NCI-H524 treated with DMSO at 0.1 percent for 48 hours (cell line): ENCODE measurements at places on chromosomes 6 and 20.

- no peak for DNase-seq
These were observed 69.2 kb downstream of the PTPRA start for GRCh38 chr20:2942439-2942838.

DNA sequence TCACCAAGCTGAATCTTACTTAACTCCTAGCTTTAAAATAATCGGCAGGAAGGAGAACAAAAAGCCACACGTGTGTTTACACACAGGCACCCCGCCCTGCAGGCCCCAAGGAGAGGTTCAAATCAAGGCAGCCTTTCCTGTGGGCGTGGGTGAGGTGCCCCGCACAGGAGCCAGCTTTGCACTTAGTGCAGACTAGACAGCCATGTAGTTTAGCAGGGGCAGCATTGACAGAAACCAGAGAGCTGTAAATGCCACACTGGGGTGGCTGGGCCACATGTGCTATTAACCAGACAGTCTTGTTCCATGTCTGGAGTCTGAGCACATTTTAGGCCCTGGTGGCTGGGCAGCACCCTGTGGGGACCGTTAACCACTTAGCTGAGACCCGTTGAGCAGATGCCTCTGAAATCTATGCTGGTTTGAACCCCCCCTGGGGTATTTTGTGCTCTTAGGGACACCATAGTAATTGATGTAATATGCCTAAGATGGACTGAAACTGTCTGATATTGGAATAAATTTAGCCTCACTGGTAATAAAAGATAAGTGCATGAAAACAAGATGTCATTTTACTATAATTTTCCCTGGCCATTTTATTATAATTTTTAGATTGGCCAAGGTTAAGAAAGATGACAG is 106.4 kb upstream of the KCNG1 start:
- DNase-seq = no peak

- DNase-seq = no peak
These were observed 42.7 kb upstream of the COL9A1 start for GRCh38 chr6:70345619-70346018.

DNA sequence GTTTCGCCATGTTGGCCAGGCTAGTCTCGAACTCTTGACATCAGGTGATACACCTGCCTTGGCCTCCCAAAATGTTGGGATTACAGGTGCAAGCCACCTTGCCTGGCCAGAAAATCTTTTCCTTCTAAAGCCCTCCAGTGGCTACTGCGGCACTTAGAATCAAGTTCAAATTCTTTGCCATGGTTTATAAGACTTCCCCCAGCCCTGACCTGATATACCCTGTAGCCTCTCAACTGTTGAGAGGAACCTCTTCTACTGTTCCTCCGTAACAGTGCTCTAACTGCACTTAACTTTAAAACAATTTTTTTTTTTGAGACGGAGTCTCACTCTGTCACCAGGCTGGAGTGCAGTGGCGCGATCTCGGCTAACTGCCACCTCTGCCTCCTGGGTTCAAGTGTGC is 235.6 kb downstream of the BCAS1 start:
- DNase-seq = no peak

- no peak for DNase-seq
These were observed 83.8 kb downstream of the FOXF2 start for GRCh38 chr6:1473166-1473565.

DNA sequence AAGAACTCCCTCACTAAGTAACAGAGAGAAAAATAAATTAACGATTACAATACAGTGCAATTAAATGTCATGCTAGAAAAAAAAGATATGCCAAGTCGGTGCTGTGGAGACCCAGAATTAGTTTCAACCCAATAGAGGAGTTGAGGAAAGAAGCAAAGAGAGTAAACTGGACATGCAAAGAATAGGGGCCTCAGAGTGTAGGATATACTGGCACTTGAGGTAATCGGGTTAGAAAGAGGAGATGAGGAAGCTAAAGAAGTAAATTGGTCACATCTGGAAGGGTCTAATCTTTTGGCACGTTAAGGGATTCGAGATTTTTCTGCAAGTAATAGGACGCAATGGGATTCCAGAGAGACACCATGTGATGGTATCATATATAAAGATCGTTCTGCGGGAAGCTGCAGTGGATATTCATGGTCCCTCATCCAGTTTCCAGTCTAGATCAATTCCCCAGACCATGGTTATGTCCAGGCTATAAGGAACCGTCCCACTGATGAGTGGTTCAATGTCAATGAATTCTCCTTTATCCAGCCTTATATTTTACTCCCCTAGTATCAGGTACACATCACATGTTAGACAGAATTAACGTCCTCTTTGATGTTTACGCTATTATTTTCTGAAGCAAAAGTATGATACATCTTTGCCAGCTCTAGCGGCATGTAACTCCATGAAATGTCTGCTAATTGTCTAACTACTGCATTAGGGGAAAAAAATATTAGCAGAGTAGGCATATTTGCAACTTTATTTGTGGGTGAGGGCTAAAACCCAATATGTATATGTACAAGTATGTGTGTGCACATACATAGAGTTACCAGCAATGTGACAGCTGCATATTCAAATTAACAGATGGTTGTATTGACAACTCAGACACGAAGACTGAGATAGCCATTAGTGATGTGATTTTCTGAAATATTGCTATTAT is 1.1 kb upstream of the TBC1D32 start:
- peak; percentile 47 for DNase-seq

DNA sequence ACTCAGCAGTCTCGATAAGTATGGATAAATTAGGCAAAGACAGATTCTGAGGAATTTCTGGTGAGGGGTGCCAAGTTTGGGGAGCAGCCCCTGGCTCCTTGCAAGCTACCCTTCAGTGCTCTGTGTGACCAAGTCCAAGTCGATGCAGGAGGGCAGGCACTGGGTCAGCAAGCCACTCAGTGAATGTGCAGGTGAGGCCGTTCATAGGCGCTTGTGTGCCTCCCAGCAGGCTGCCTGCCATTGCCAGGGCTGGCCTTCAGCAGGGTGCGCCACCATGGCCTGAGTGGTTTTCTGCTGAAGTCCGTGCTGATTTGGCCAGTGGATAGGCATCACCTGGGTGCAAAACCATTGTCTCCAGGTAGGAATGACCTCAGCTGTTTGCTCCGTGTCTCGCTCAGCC is 3.3 kb upstream of the GNRH2 start:
- DNase-seq = no peak

DNA sequence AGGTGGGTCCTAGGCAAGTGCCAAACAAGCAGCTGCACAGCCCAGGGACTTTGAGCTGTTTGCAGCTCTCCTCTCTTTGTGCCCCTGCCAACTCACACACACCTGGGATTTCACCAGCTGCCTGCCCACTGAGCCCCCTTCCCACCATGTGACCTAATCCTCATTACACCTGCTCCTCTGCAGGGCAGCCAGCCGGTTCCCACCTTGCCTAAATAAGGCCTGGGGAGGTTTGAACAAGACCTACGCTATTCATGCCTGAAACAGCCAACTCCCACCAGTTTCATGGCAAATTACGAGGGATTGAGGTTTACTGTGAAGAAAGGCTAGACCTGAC is 92.6 kb upstream of the SOX4 start:
- no peak for DNase-seq

DNA sequence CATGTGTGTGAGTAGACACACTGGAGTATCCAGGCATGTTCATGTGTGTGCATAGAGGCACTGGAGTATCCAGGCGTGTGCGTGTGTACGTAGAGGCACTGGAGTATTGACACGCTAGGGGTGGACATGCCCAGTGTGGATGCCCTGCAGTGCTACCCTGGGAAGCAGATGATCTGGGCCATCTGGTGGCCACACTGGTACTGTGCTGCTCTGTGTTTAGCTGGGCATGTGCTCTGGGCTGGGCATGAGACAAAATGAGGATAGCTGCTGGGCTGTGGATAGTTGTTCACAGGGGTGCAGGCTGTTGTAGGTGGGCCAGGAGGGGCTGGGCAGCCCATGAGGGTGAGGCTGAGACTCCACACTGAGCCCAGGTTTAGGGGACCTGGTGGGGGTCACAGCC is 24.0 kb upstream of the NPBWR2 start:
- DNase-seq = peak; percentile 5

GRCh38 chr6:117463762-117464665 is 18.5 kb upstream of the DCBLD1 start:
- no peak for DNase-seq

- no peak for DNase-seq
These were observed 294.3 kb upstream of the STXBP5 start for GRCh38 chr6:146909886-146910285.

- DNase-seq = no peak
These were observed 747.3 kb downstream of the COL12A1 start for GRCh38 chr6:74458536-74458935.

DNA sequence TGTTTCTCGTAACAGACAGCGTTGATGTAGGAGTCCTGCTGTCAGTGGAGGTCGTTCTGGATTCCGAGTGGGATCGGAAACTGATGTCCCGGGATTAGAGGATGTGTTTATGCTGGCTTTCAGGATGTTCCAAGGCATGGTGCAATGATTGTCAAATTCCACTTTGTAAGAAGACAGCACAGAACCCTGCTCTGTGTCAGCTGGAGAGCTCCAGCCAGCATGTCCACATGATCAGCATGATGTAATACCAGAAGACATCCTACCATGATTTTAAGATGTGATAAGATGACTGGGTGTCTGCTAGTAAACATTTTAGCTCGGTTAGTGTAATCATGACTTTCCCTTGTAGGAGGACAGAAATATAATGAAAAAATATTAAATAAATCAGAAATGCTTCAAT is 20.3 kb downstream of the ENPP1 start:
- DNase-seq = no peak

DNA sequence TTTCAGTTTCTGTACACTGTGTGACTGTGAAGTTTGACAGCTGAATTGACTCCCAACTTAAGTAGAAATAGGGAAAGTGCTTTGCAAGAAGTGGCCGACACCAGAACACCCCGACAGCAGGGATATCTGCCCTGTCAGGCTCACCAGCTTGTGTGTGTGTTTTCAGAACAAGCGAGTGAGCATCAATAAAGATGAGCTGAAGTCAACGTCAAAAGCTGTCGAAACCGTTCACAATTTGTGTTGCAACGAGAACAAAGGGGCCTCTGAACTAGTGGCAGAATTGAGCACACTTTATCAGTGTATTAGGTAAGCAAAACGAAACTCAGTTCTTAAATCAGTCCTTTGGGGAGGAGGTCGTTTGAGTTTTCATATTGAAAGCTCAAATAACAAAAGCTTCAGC is 10.7 kb downstream of the NELFCD start:
- DNase-seq = no peak

GRCh38 chr6:137432054-137432611 is 62.1 kb downstream of the OLIG3 start:
- peak; percentile 65 for DNase-seq
